Astrocyte (in vitro differentiated cells and primary cell): ENCODE measurements at places on chromosomes 7 and 10. TPM values are rescaled to one million over a fixed set of nuclear protein-coding genes. Genes with fewer than 3 reads are reported as not detected.
A peak's percentile ranks its signal among the peaks of the same experiment; 100 is the strongest.

ANKRD7 gene
- total RNA-seq, result 0.41 and 0.82 TPM in 2 replicates

NPM3 gene
- total RNA-seq, result 36.5 and 40.7 TPM in 2 replicates

ADAM12 gene
- 100 and 126 TPM in 2 replicates for total RNA-seq

PNLIPRP2 gene
- total RNA-seq, result not detected in 2 replicates

EIF4EBP2 gene
- 73.2 and 74.0 TPM in 2 replicates for total RNA-seq

GPER1 gene
- 13.7 and 17.4 TPM in 2 replicates for total RNA-seq

DNA sequence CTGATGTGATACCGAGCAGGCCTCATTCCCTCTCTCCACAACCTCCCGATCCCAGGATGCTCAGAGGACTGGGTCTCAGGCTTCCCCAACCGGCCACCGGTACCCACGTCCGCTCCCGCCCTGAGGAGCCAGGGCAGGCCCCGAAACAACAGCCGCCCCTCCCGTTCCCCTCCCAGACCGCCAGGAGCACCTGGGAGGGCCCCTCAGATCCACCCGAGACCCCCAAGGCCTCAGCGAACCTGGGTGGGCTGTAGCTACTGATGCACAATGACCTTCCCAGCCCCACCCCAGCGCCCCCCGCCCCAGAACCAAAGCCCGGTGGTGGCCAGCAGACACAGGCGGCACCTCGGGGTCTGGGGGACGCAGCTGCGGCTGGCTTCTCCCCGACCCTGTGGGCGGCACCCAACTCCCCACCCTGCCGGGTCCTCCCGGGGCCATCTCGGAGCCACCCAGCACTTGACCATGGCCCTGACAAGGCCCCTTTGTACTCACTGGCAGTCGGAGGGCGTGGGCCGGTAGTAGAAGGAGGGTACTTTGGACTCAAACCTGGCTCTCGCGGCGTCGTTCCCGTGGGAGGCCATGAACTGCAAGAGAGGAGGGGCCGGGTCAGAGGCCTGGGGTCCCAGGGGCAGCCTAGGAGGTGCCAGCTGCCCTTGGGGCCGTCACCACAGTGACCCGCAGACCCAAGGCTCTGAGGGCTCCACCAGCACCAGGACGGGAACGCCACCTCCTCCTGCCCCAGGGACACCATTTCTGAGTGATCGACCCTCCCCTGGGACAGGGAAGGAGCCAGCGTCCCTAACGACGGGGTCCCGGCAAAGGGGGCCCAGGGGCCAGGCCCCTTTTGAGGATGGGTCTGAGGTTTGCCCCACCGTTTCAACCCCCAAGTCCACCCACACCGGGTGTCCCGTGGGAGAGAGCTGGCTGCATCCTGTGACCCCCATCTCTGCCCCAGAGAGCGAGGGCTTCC lies 28.1 kb downstream of the ADAP1 start:
- no peak overlapping the region for H3K27ac ChIP-seq
- DNase-seq, result no peak
- no peak overlapping the region for H3K4me3 ChIP-seq
- H3K27me3 ChIP-seq, result no peaks in the 10 kb centered on the region
- H3K36me3 ChIP-seq, result no peaks in the 10 kb centered on the region
- peaks cover 24% of the 10 kb centered on the region for H3K4me1 ChIP-seq

DNA sequence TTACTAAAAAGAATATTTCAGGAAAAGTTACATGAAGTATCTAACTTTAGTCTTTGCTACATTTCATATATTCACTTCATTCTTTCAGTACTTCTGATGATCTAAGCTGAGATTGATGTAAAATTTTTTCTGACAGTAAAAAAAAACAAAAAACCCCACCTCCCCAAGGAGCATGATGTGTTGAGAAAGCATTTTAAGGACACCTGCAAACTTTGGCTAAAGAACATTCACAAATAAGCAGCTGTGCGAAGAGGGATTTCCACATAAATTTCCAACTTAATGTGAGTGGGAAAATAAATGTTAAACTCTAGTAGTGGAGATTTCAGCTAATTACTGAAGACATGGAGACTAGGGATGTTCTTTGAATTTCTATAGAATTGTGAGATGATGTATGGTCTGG lies 35.5 kb downstream of the DLD start:
- H3K27me3 ChIP-seq, result no peaks in the 10 kb centered on the region
- H3K36me3 ChIP-seq, result peaks cover 90% of the 10 kb centered on the region
- no peak for DNase-seq
- no peak overlapping the region for H3K4me3 ChIP-seq
- no peaks in the 10 kb centered on the region for H3K4me1 ChIP-seq

- H3K36me3 ChIP-seq, result no peaks in the 10 kb centered on the region
- peak; percentile 13 for DNase-seq
These were observed 3.2 kb upstream of the EGR2 start for GRCh38 chr10:62819141-62819920.

- H3K27me3 ChIP-seq, result no peaks in the 10 kb centered on the region
- no peak for DNase-seq
- no peaks in the 10 kb centered on the region for H3K36me3 ChIP-seq
- H3K4me3 ChIP-seq, result no peak overlapping the region
- no peak overlapping the region for H3K27ac ChIP-seq
These were observed 10.1 kb downstream of the ADD3 start for GRCh38 chr10:110017907-110018306.

- no peaks in the 10 kb centered on the region for H3K27me3 ChIP-seq
- H3K4me3 ChIP-seq, result no peak overlapping the region
- H3K27ac ChIP-seq, result no peak overlapping the region
- H3K36me3 ChIP-seq, result no peaks in the 10 kb centered on the region
These were observed 172.6 kb upstream of the VIPR2 start for GRCh38 chr7:159317294-159317693.

- peak; percentile 47 for DNase-seq
- no peaks in the 10 kb centered on the region for H3K27me3 ChIP-seq
- no peak overlapping the region for H3K4me3 ChIP-seq
- no peaks in the 10 kb centered on the region for H3K36me3 ChIP-seq
- peaks cover 9% of the 10 kb centered on the region for H3K4me1 ChIP-seq
- no peak overlapping the region for H3K27ac ChIP-seq
These were observed 91.6 kb downstream of the HECW1 start for GRCh38 chr7:43204081-43204480.

GRCh38 chr10:123236126-123236525 lies 81.9 kb downstream of the BUB3 start:
- no peaks in the 10 kb centered on the region for H3K4me1 ChIP-seq
- no peaks in the 10 kb centered on the region for H3K27me3 ChIP-seq
- no peak overlapping the region for H3K27ac ChIP-seq
- H3K36me3 ChIP-seq, result no peaks in the 10 kb centered on the region
- no peak for DNase-seq

GRCh38 chr10:20492447-20492846 lies 404.7 kb downstream of the NEBL start:
- H3K27ac ChIP-seq, result no peak overlapping the region
- no peaks in the 10 kb centered on the region for H3K27me3 ChIP-seq
- no peaks in the 10 kb centered on the region for H3K4me1 ChIP-seq
- no peak for DNase-seq
- no peaks in the 10 kb centered on the region for H3K36me3 ChIP-seq

DNA sequence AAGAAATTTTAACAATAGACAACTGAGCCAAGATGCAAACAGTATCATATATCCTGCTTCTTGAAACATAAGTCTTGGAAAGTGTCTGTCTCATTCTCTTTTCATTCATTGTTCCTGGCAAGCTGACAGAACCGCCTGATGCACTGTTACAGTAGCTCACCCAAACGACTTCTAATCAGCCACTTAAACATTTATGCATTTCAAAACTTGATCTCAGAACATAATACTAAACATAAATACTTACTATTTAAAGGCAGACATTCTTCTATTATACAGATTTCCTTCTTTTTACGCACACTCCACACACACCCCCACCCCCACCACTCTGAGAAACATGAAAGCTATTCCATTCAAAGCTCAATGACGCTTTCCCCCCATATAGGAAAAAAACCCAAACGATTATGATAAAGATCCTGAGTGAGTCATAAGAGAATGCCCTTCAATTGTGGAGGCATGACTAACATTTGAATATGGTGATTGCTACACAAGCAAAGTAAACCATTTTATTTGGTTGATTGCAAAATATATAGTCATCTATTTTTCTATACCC lies 30.5 kb downstream of the SHTN1 start:
- H3K4me3 ChIP-seq, result no peak overlapping the region
- no peaks in the 10 kb centered on the region for H3K36me3 ChIP-seq
- peak overlapping the region; percentile 58 for H3K27ac ChIP-seq
- peaks cover 13% of the 10 kb centered on the region for H3K4me1 ChIP-seq
- no peaks in the 10 kb centered on the region for H3K27me3 ChIP-seq

- peaks cover 19% of the 10 kb centered on the region for H3K36me3 ChIP-seq
- DNase-seq, result no peak
- H3K27me3 ChIP-seq, result no peaks in the 10 kb centered on the region
- no peak overlapping the region for H3K4me3 ChIP-seq
These were observed 119.8 kb downstream of the EGFR start for GRCh38 chr7:55138663-55139062.

- no peak overlapping the region for H3K4me3 ChIP-seq
- peaks cover 7% of the 10 kb centered on the region for H3K4me1 ChIP-seq
- no peak overlapping the region for H3K27ac ChIP-seq
- DNase-seq, result peak; percentile 25
These were observed 223.5 kb upstream of the PHYHIPL start for GRCh38 chr10:58952747-58953466.

DNA sequence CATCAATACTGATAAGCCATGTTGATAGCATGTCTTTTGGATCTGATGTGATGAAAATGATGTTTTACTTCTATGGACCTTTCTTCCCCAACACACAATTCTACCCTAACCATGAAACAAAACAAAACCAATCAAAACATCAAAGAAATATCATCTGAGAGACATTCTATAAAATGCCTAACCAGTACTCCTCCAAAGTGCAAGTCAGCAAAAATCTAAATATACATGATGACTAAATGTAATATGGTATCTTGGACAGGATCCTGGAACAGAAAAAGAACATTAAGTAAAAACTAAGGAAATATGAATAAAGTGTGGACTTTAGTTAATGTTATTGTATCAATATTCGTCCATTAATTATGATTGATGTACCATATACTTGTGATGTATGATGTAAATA lies 625.1 kb downstream of the MAGI2 start:
- no peak overlapping the region for H3K27ac ChIP-seq
- H3K27me3 ChIP-seq, result no peaks in the 10 kb centered on the region
- H3K4me3 ChIP-seq, result no peak overlapping the region
- DNase-seq, result no peak
- no peaks in the 10 kb centered on the region for H3K36me3 ChIP-seq

DNA sequence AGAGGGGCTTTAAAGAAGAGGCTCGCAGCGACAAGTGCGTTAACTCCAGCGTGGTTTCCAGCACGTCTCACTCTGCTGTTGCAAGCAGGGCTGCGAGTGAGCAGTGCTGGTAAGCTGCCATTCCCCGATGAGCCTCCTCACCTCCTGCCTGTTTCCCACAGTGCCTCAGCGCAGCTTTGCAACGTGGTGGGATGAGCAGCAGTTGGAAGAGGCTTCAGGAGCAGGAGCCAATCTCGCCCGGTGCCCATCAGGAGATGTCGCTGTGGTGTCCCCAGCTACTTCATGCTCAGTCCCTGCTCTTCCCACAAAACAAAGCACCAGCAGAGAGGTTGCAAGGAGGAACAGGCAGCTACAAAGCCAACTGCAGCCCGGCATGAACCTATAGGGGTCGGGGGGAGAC lies 2.4 kb upstream of the ADARB2 start:
- H3K4me3 ChIP-seq, result no peak overlapping the region
- no peaks in the 10 kb centered on the region for H3K4me1 ChIP-seq
- no peaks in the 10 kb centered on the region for H3K36me3 ChIP-seq
- H3K27ac ChIP-seq, result no peak overlapping the region

DNA sequence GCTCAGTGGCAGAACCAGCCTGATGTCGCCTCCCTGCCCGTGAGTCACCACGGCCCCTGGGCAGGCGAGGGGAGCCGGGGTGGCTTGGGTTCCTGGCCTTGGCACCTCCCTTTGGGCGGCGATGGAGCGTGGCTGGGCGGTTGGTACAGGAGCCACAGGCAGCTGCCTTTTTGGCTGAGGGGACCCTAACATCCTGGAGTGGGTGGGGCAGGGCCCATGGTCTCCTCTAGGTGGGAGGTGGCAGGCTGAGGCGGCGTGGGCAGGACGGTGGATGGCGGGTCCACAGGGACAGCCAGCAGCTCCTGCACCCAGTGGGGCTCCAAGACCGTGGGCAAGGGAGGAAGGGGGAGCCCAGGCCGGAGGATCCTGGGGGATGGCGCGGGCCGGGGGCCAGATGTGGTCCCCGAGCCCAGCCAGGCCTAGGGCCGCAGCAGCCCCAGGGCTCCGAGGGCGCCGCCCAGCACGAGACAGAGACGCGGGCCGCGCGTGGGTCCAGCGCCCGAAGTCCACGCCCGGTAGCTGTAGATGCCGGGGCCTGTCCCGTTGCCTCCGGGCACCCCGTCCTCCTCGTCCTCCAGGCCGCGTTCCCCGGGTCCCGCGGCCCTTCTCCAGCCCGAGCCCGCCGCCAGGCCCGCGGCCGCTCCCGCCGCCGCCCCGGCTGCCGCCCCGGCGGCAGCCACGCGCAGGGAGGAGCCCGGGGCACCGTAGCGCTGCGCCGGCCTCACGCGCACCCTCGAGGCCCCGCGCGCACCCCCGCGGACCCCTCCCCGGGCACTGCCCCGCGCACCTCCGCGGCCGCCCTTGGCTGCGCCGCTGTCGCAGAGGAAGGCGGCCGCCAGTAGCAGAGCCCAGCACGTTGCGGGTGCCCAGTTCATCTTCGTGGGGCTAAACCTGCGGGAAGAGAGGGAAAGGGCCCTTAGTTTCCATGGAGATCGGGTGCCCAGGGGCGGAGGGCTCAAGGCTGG lies 1.3 kb downstream of the SPRN start:
- no peak overlapping the region for H3K4me3 ChIP-seq
- no peaks in the 10 kb centered on the region for H3K27me3 ChIP-seq
- no peaks in the 10 kb centered on the region for H3K36me3 ChIP-seq
- H3K27ac ChIP-seq, result no peak overlapping the region
- no peaks in the 10 kb centered on the region for H3K4me1 ChIP-seq

- no peaks in the 10 kb centered on the region for H3K36me3 ChIP-seq
- H3K4me3 ChIP-seq, result no peak overlapping the region
- H3K4me1 ChIP-seq, result no peaks in the 10 kb centered on the region
- H3K27me3 ChIP-seq, result no peaks in the 10 kb centered on the region
- no peak for DNase-seq
These were observed 54.9 kb downstream of the RNLS start for GRCh38 chr10:88528201-88528600.

DNA sequence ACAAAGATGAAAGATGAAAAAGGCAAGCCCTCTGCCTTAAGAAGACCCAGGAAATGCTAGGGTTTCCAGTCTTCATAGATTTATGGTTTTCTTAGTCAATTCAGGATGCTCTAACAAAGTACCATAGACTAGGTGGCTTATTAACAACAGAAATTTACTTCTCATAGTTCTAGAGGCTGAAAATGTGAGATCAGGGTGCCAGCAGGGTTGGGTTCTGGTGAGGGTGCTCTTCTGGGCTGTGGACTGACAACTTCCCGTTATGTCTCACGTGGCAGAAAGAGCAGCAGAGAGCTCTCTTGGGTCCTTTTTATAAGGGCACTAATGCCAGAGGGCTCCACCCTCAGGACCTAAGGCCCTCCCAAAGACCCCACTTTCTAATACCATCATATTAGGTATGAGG lies 23.7 kb downstream of the ELMO1 start:
- H3K36me3 ChIP-seq, result no peaks in the 10 kb centered on the region
- no peaks in the 10 kb centered on the region for H3K27me3 ChIP-seq
- H3K27ac ChIP-seq, result no peak overlapping the region
- no peak overlapping the region for H3K4me3 ChIP-seq
